ENCODE measurements at places on chromosomes 4 and X. TPM values are rescaled to one million over a fixed set of nuclear protein-coding genes. Genes with fewer than 3 reads are reported as not detected.
A peak's percentile ranks its signal among the peaks of the same experiment; 100 is the strongest.

GRCh38 chr4:6369511-6369910, 99.9 kb downstream of the WFS1 start:
- peak; percentile 27 for DNase-seq

DNA sequence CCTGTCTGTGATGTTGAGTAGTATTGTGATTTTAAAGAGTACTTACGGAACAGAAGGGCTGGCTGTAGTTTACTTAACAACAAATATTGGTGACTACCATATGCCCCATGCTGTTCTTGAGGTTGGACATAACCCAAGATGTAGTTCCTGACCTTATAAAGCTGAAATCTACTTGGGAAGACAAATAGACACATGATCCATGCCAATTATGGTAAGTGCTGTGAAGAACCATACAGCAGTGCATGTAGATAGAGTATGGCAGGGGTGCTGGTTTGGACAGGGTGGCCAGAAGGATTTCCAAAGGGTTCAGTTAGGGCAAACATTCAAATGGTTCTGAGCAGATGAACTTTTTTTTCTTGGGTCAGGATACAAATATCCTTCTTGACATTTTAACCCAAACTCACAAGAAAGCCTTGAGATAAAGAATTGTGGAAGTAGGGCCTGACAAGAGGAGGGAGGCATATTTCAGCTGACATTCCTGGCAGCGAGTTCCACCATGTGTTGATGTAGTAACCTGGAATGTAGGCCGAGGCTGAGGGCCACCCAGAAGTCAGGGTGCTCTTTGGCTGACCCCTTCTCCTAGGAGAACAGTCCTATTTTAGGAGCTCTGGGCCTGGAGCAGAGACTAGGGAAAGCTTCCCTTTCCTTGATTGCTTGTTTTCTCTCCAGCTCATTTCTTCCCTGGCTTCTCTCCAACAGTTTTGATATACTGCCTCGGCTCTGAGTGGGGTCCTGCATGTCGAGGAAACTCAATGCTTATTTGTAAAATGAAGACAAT, 74.2 kb downstream of the FREM3 start:
- peak; percentile 37 for DNase-seq

DNA sequence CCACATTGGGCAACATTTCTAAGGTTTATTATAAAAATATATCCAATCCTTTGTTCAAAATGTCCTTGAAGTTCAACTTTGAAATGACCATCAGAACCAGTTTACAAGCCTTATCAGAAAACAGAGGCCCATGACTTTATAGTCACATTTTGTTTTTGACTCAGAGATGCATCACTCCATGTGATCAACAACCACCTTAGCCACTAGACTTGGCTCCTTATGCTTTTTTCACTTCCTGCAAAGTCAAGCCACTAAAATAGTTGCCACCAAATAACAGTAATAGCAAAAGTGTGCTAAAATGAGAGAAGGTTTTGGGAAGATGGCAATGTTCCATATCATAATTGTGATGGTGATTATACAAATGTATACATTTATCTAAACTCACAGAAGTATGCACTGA, 181.7 kb downstream of the MAML3 start:
- no peak for DNase-seq

GRCh38 chrX:13650318-13650717, 2.6 kb upstream of the TCEANC start:
- DNase-seq: no peak

DNA sequence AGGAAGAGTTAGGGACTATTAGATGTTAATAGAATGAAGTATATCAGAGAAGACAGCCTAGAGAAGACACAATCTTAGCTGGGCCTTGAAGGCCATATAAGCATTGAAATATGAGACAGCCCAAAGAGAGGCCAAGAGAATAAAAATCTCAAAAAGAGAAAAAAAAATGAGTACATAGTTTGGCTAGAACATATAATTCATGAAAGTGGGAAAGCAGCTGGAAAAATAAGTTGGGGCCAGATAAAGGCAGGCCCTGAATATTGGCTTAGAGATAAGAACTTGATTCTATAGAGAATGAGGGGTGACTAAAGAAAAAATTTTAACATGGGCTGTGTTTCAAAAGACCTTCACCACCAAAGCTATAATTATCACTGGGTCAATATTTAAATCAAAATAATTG, 7.4 kb upstream of the UTP3 start:
- DNase-seq: no peak

DNA sequence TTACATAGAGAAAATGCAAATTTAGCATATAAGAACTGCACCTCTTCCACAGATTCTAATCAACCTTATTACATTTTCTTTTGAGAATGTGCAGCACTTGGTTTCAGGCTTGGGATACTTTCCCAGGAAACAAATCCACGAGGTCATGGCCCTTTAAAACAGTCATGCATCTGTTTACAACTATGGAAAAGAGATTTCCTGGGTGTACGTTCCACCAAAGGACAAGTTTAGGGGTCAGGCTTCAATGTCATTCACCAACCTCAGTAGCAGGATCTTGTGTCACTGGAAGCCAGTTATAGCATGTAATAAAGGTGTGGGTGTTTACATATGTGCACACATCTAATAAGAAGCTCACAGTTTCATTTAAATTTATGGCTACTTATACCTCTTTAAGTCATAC, 30.7 kb downstream of the EREG start:
- DNase-seq: no peak

- no peak for DNase-seq
These were observed 8.3 kb downstream of the SPATA18 start for GRCh38 chr4:52059372-52059771.

- no peak for DNase-seq
These were observed 24.2 kb downstream of the FAM156A start for GRCh38 chrX:52933976-52934703.

DNA sequence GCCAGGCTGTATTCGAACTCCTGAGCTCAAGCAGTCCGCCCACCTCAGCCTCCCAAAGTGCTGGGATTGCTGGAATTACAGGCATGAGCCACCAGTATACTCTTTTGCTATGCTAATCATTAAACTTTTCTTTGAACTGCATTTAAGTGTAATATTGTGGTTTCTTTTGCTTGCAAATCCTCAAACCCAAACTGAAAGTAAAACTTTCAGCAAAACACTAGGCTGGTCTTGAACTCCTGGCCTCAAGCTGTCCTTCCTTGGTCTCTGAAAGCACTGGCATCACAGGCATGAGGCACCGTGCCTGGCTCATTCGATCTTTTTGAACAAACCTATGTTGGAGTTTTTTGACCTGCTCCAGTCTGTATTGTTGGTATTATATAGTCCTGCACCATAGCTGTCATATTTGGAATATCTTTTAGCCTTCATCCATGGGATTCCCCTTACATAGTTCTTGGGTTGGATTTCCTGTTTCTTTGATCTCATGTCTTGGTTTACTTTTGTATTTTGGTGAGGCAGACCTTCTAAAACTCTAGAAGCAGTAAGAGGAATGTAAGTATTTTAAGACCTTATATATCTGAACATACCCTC, 34.1 kb downstream of the MOB1B start:
- DNase-seq: no peak

DNA sequence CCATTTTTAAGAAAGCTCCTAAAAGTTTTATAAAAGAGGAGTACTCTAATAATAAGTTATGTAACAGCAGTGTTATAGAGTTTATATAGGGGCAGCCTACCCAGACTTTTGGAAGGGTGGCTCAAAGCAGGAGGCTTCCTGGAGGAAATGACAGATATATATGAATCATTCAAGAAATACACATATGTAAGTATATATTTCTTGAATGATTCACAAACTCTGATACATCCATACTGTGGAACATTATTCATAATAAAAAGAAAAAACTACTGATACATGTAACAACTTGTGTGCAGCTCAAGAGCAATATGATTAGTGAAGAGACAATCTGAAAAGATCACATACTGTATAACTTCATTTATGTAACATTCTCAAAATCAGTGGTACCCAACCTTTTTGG, 166.2 kb downstream of the WDFY3 start:
- DNase-seq: no peak

DNA sequence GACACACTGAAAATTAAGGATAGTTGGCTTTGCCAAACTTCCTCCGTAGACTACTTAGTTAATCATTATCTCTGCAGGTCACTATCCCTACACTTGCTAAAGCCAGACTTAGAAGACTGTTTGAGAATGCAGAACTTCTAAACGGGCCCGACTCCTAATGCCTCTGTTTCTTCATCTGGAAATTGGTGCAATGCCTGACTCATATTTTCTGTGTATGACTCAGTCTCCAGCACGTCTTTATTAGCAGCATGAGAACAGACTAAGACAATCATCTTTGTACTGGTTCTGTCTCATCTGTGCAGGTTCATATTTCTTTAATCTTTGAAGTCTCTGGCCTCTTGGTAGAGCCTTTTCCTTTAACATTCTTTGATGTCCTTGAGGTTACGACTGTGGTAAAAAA, 411.9 kb upstream of the ACTRT1 start:
- DNase-seq: no peak

- no peak for DNase-seq
These were observed 109.6 kb downstream of the PACRGL start for GRCh38 chr4:20809812-20810211.

- DNase-seq: peak; percentile 20
These were observed 138.8 kb upstream of the BANK1 start for GRCh38 chr4:101651778-101652177.

GRCh38 chr4:2136726-2137125, 77.6 kb downstream of the NAT8L start:
- no peak for DNase-seq

DNA sequence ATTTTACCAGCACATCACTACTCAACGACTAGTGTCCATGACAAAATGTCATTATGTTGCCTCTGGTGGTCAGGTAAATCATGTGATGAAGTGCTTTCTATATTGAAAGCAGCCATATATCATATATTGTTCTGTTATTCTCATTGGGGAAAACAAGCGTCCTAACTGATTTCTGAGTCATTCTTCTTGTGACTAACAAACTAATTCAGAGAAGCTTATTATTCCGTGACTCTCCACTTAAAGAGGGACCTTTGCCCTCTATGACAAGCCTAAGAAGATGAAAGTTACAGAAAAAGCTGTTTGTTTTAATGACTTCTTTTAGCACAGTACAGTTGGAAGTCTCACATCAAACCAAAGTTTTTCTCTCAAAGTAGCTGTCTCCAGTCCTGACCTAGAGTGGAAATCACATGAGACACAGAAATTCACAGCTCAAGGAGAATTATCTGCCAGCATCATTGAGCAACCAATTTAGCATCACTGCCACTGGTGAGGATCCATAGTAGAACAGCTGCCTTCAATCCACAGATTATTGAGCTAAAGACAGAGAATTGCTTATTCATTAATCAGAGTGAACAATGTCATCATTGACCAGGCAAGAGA, 36.4 kb downstream of the ASB9 start:
- DNase-seq: no peak

- DNase-seq: no peak
These were observed 49.9 kb upstream of the MND1 start for GRCh38 chr4:153294631-153295030.

DNA sequence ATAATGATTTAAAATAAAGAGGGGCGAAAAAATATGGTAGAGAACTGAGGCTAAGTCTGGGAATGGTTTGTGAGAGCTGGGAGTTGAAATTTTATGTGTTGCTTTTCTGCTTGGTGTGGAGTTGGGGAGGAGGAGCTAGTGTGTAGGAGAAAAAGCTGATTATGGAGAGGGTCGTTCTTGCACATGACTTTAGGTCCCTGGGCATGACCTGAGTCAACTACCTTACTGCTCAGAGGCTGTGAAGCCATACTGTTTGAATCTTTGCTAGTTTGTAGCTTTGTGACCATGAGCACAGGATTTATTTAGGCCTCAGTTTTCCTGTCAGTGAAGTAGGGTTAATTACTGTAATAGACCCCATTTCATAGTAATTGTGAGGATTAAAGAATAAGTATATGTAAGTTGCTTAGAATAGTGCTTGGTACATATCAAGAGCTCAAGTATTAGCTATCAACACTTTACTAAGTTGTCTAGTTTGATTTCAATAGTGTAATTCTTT, 78.6 kb downstream of the KDM6A start:
- DNase-seq: no peak

GRCh38 chrX:131225078-131225477, 64.0 kb downstream of the IGSF1 start:
- no peak for DNase-seq

DNA sequence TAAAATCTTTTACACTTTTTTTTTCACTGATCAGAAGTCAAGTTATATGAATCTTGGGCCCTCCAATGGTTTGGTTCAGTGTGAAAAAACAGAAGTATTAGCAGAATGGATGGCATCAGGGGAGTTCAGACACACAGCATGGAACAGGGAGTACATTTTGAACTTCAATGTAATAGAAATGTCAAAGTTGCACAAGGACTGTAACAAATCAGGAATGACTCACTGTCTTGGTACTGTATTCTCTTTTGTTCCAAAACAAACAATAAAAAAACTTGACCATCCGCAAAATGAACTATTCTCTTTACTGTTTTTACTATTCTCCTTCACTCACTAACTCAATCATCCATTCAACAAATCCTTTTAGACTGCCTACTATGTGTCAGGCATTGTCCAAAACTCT, 401.0 kb downstream of the FSTL5 start:
- DNase-seq: no peak

- DNase-seq: peak; percentile 19
These were observed 70.8 kb downstream of the ADRA2C start for GRCh38 chr4:3836756-3837601.

GRCh38 chr4:127307996-127308395, 324.8 kb upstream of the INTU start:
- no peak for DNase-seq

The CXCL3 gene
- total RNA-seq: 0.63 TPM

The RTL9 gene
- 0.08 TPM for total RNA-seq

The HSFX2 gene
- 1.8 TPM for total RNA-seq

The MAB21L2 gene
- total RNA-seq: not detected

The ASMTL gene
- total RNA-seq: 10.3 TPM

The STBD1 gene
- 44.9 TPM for total RNA-seq

The SSX3 gene
- not detected for total RNA-seq

The LUZP4 gene
- not detected for total RNA-seq

The MID2 gene
- 17.5 TPM for total RNA-seq

The NSG1 gene
- 0.28 TPM for total RNA-seq

The CXorf49 gene
- total RNA-seq: not detected

The GPRIN3 gene
- 3.0 TPM for total RNA-seq

The CXCL5 gene
- 0.08 TPM for total RNA-seq

The FAM9B gene
- not detected for total RNA-seq

Data from psoas muscle (tissue), 8 donors.